ENCODE measurements at places on chromosomes 16 and 17.

DNA sequence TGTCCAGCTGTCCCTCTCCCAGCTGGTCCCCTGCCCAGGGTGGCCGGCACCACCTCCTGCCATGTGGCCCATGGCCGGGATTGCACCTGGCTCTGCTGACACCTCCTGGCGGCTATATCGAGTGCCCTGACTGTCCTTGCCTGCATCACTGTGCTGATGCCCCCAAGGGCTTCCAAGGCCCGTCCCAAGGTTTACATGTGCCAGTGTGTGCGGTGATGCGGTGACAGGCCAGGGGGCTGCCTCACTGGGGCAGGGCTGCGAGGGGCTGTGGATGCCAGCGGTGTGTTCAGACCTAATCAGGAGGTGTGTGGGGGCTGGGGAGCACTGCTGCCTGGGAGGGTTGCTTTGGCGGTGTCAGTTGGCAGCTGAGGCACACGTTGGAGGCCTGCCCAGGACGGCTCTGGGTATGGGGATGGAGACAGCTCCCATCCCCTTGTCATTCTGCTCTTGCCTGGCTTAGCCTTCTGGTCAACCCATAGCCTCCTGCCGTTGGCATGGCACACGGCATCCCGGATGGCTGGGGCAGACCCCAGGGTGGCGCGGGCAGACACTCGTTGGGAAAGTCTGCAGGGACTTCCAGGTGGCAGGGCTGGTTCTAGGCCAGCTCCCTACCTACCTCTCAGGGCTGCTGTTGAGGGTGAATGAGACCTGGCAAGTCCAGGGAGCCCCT, 5.5 kb downstream of the MAP2K3 start:
- no peak for DNase-seq

GRCh38 chr16:64731891-64732290, 390.0 kb downstream of the CDH11 start:
- DNase-seq = no peak

DNA sequence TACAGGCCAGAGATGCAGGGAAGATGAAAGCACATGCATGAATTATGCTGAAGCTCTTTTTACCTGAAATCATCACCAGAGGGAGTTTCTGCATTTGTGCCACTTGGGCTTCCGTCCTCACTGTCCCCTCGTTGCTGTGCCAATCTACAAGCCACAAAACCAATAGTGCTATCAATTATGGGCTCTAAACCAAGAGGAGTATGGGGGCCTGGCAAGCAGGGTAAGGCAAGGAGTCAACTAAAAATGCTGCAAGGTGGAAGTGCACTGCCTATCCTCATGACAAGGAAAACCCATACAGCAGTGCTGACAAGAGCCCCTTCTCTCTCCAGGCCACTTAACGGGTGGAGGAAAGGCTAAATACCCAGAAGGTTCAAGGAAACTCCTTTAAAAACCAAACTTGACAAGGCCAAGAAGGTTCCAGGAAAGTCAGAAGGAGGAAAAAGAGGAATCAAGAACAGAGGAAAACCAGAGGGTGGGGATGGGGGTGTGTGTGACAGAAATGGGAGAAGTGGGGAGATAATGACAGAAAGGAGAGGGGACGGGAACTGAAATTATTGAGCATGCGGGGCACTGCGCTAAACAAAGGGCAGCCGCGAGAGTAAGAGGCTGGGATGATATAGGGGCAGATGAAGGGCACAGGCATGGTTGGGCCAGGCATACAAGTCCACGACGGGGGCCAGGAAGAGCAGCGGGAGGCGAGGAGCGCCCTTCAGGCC, 674 bp downstream of the C17orf75 start:
- DNase-seq = no peak

DNA sequence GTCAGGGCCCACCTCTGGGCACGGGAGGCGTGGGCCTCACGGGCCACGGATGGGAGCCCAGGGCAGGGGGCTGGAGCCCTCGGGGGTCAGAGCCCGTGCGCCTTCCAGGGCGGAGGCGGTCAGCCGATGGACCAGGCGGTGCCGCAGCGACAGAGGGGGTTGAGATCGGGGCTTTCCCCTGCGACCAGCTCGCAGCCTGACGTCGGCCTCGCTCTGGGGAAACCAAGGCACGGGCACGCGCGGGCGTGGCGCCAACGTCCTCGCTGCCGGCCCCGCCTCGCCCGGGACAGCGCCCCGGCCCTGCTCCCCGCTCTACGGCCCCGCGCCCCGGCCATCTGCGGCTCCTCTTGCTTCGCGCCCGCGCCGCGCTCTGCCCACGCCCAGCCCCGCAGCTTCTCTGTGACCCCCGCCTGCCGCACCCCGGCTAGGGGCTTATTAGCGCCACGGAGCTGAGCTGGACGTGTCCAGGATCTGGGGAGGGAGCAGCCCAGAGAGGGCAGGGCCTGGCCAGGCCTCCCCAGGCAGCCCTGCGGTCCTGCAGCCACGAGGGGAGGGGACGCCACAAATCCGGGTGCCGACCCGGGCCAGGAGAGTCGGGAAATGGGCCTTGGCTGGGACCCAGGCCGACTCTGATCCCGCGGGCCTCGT, 13.5 kb downstream of the ACTG1 start:
- no peak for DNase-seq

- no peak for DNase-seq
Measured at GRCh38 chr16:58026139-58026704, 668 bp downstream of the MMP15 start.

DNA sequence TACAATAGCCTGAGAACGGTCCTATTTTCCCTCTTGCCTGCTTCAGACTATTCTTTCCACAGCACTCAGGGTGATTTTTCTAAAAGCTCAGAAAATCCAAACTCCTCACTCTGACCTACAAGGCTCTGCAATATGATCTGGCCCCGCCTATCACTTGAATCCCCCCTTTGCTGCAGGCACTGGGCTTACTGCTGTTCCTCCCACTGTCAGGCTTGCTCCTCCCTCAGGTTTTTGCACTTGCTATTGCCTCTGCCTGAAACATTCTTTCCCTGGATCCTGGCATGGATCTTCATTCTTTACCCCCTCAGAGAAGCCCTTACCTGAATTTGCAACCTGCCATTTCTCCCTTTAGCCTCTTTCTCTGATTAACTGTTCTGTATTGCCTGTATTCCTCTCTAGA, 52.3 kb downstream of the RPGRIP1L start:
- no peak for DNase-seq

DNA sequence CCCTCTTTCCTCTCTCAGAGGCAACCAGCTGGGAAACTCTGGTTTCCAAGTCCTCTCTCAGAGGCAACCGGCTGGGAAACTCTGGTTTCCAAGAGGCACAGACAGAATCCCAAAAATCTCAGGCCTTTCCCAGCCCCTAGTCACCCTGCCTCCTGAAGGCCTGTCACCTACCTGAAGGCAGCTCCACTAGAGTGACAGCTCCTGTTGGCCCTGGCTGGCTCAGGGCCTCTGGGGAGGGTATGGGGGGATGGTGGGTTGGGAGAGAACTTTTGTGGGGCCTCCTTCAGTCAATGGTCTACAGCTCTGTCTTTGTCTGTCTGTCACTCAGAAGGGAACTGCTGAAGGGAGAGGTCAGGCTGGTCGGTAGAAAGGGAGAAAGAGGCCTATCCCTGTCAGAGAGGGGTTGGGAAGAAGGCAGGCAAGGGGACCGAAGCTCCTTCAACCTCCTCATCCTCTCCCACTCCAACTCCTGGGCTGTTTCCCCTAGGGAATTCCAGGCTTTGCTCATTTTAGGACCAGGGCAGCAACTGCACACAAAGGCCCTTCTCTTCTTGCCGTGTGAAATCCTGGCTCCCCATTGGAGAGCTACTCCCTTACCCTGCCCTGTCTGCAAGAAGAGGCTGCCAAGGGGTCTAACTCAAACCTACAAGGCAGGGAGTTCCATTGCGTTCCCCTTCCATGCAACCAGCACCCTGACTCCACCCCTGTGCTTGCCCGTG, 23.6 kb downstream of the COPZ2 start:
- no peak for DNase-seq

DNA sequence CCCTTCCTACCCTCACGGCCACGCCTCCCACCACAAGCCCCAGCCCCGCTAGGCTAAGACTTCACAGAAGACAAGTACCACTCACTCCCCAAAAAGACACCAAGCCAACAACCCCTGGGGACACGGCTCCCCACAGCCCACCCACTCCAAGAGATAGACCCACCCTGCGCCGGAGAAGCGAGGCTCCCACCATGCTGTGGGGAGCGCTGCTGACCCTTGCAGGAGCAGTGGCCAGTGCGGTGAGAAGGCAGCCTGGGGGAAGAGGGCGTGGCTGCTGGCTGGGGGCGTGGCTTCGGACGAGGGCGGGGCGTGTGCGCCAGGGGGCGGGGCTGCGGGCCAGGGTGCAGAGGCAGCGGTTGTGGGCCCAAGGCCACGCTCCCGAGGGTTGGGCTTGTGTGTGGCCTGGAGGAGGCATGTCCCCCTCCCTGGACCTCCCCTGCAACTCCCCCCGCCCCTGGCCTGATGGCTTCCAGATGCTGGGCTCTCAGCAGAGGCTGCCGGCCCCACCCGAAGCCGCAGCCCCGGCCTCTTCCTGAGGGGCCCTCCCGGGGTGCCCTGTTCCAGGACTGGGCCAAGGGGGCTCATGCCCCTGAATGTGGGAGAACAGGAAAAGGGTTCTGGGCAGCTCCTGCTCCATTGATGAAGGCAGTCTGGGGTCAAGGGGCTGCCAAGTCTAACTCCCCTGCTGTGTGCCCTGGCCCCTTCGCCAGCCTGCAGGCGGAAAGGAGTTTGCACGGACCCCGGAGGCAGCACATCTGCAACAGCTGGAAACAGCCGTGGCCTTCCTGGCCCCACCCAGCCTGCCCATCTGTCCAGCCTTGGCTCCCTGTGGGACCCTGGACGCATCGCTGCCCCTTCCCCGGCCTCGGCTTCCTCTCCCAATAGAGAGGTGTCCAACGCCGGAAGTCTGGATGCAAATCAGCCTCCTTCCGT, 9.1 kb downstream of the TFAP4 start:
- DNase-seq = peak; percentile 85

DNA sequence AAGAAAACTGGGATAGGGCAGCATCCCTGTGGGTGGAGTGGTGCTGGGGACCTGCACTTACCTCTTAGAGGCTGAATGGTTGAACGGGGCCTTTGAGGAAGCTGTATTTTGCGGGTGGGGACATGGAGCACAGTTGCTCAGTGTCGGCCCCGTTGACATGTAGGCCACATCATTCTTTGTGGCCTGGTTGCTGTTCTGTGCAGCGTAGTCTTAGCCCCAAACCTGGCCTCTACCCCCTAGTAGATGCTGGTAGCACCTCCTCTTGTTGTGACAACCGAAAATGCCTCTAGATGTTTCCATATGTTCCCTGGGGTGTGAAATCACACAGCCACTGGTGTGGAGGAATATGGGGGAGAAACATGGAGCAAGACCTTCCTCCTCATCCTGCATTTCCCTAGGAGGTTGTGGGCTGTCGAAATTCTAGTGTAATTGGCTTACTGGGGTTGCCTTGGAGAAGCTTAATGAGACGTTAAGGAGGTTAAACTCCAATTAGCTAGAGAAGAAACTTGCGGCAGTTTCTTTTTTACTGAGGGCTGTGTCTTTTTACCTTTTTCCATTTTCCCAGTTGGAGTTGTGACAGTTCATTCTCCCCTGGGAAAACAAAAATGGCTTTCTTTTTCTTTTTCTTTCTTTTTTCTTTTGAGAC, 9.4 kb downstream of the ABCC1 start:
- DNase-seq = no peak

- peak; percentile 27 for DNase-seq
Measured at GRCh38 chr16:70770626-70771552, 30.1 kb downstream of the VAC14 start.

- peak; percentile 91 for DNase-seq
Measured at GRCh38 chr16:75043175-75043895, 44.5 kb downstream of the ZNRF1 start.

- DNase-seq = no peak
Measured at GRCh38 chr17:41777574-41778188, 8.8 kb downstream of the JUP start.

All from CMK (cell line).